Stimulated activated CD4-positive, alpha-beta T cell treated with anti-CD3 and anti-CD28 coated beads, Interleukin-1b, Interleukin-23, amount 100 ng/mL, for 1 hour (primary cell): ENCODE measurements at places on chromosomes 4 and X.

- no peak for DNase-seq
Measured at GRCh38 chrX:27251369-27251768, 211.8 kb downstream of the PPP4R3C start.

DNA sequence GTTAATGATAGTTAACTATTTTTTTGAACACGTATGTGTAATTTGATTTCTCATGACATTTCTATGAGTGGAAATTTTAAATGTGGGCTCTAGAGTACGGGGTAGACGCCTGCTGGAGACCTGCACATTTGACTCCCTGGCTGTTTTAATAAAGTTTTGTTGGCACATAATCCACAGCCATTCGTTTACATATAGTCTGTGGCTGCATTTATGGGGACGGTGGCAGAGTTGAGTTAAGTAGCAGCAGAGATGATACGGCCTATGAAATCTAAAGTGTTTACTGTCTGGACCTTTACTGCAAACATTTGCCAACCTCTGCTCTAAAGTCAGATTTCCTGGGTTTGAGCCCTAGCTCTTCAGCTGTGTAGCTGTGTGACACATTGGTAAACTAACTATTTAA lies 118.8 kb downstream of the CHRNA9 start:
- DNase-seq: no peak

- no peak for DNase-seq
Measured at GRCh38 chr4:40550948-40551462, 78.7 kb downstream of the RBM47 start.

GRCh38 chr4:113825272-113825671 lies 63.7 kb upstream of the CAMK2D start:
- DNase-seq: no peak

- no peak for DNase-seq
Measured at GRCh38 chr4:73308286-73308685, 49.7 kb upstream of the ANKRD17 start.

DNA sequence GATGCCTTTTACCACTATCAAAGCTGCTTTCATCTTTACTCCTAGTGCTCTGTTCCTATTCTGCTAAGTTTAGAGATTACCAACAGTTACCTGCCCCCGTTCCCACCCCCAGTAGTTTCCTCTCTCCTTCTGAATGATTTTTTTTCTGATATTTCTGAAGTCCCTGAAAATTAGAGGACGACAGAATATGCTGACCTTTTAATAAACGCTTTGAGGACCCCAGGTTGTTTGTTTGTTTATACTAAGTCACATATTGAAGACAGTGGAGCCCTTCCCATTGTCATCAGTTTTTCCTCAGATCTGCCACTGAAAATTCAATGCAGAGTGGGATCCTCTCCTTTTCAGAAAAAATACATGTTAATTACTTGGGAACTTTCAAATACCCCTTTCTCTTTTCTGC lies 1039.3 kb upstream of the AGA start:
- DNase-seq: no peak

- no peak for DNase-seq
Measured at GRCh38 chr4:105153749-105154148, 7.1 kb downstream of the TET2 start.

- no peak for DNase-seq
Measured at GRCh38 chrX:1103360-1103759, 109.1 kb downstream of the CRLF2 start.

- DNase-seq: no peak
Measured at GRCh38 chr4:1105662-1106061, 7.7 kb downstream of the RNF212 start.

DNA sequence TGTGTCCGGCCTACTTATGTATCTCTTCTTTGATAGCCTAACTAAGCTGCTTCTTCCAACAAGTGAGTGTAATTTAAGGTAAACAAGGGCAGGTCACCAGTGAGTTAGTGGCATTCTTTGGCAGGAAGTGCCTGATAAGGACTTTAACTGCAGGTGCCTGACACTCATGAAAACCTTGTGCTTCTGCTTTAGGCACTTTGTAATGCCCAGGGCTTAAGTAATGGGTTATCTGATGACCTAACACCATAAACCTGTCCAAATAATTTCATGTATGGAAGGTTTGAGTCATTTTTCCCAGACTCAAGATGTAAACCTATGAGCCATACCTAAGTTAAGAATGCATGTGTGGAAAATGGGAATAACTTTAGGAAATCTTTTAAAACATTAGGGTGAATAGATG lies 43.0 kb downstream of the BCOR start:
- DNase-seq: no peak

DNA sequence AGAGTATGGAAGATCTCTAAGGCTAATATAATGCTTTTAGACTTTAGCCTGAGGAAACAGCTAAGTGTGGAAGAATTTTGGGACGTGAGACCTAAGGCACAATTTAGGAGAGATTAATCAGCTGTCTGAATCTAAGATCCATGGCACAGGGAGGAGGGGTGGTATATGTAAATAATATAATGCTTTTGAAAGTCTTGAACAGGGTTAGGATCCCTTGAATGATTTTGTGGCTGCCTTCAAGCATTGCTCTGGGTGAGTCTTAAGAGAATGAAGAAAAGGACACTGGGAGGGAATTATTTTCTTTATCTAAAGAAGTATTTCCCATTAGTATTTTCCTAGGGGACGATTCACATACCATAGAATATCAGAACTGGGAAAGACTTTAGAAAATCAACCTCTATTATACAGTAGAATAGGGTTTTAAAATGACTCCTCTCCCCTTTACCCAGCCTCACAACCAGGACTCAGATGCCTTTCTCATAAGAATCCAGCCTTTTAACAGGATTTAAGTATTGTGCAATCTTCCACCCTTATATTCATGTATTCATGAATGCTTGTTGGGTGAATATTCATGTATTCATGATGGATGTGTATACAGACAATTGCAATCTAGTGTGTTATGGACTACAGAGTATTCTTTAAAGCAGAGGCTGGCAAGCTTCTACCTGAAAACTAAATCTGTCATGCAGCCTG lies 664.2 kb upstream of the CPEB2 start:
- DNase-seq: no peak

DNA sequence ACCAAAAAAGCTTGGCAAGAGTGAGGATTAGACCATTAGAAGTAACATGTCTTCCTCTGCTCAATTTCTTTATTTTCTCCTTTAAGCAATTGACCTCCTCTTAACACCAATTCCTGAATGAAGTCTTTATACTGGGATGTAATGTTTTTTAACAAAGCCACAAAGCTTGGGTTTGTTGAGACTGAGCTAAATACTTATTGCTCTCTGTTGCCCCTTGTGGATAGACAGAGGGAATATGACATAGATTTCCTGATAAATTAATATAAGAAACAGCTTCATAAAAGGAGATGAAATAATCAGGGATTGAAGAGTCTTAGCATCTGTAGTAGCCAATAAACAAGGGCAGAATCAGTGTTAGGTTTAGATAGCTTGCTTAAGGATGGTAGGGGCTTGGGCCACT lies 57.6 kb downstream of the CCDC160 start:
- DNase-seq: no peak

GRCh38 chr4:110781944-110782343 lies 159.1 kb upstream of the PITX2 start:
- DNase-seq: no peak

- peak; percentile 6 for DNase-seq
Measured at GRCh38 chr4:244471-244870, 60.8 kb downstream of the ZNF732 start.

DNA sequence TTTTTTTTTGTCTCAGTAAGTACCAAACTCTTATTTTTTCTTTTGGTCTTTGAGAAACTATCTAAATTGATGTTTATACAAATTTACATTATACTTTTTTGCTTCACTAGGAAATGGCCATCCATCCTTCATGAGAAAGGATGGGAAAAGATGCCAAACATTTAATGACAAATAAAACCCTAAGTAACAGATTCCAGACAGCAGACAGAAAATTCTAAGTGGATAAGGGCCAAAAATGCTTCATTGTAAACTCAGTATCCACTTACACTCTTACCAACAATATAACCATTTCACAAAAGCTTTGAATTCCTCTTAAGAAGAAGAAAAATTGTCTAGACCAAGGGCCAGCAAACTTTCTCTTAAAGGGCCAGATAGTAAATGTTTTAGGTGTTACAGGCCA lies 3.5 kb downstream of the GUCY1B1 start:
- no peak for DNase-seq

- DNase-seq: no peak
Measured at GRCh38 chrX:48794911-48795515, 6.9 kb upstream of the HDAC6 start.

DNA sequence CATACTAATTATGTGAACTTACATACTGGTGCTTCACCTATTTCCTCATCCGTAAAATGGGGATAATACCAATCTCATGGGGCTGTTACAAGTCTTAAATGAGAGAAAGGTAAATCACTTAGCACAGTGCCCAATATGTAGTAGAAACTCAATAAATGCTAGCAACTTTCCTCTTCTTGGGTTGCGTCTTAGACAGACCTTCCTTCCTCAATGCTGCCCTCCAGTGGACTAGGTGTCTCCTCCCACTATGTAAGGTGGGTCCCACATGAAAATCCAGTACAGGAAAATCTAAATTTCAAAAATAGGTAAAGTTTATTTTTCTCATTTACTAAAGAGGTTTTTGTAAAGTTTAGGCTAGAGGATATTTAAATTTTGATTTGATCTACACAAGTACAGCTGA lies 20.6 kb downstream of the ZDHHC9 start:
- peak; percentile 13 for DNase-seq

- DNase-seq: no peak
Measured at GRCh38 chrX:31280580-31280979, 208.7 kb upstream of the FTHL17 start.

DNA sequence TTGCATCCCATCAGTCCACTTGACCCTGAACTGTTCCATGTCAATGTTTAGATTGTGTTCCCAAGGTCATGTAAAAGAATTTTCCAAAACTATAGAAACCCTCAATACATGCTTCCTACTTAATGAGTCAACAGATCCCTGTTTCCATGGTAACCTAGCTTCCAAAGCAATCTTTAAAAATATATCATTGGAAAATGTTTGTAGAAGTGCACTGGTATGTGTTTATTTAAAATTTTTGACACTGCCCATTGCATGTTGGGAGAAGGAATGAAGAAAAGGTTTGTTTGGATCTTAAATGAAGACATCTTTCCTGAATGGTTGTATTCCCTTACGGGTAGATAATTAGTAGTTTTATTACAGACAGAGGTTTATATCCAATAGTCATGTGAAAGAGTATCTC lies 345.3 kb downstream of the GABRG1 start:
- DNase-seq: no peak

GRCh38 chr4:2512396-2513135 lies 23.9 kb upstream of the FAM193A start:
- DNase-seq: no peak

DNA sequence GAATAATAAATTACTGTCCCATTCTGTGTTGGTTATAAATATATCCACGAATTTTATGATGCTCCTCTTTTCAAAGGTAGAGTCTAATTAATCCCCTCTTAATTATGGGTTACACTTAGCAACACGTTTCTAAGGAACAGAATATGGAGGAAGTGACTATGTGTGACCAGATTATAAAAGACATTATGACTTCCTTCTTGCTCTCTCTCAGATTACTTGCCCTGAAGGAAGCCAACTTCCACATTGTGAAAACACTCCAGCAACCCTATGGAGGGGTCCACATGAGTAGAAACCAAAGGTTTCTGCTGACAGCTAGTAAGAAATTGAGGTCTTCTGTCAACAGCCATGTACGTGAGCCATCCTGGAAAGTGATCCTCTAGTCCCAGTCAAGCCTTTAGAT lies 59.3 kb downstream of the WDFY3 start:
- DNase-seq: no peak

DNA sequence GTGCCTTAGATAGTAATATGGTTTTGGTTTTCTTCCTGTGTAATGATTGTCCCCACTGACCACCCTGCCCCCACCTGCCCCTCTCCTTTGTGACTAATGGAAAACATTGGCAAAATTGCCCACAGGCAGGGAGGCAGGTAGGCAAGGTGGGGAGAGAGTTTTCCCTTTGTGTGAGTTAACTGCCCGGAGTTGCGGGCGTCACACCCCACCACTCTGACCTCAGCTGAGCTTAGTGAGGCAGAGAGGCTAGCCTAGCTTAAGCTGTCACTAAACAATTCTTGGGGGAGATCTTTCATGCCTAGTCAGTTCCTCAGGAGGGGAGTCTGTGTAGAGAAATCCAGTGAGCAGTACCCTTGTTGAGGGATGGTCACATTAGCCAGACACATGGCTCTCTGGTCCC lies 245.3 kb downstream of the BCOR start:
- no peak for DNase-seq

GRCh38 chr4:119136546-119136945 lies 914 bp downstream of the MYOZ2 start:
- DNase-seq: no peak

GRCh38 chrX:17024886-17025285 lies 78.4 kb downstream of the REPS2 start:
- DNase-seq: no peak
